Stromal cell of bone marrow (primary cell): ENCODE measurements at places on chromosomes 6 and 20.

DNA sequence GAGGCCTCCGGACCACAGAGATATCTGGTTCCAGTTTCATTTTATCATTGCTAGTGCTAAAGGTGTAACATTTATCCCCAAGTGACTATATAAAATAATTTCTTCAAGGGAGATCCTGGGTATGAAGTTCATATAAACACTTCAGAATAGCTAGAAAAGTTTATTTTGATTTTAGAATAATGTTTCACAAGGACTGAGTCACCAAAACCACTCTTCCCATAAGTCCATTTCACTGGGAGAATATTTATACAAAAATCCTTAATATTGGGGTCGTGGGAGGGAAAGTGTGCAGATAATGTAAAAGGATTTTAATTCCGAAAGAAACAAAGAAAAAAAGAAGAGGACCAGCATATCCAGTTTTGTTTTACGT is 128.1 kb downstream of the ISM1 start:
- no peak for DNase-seq

DNA sequence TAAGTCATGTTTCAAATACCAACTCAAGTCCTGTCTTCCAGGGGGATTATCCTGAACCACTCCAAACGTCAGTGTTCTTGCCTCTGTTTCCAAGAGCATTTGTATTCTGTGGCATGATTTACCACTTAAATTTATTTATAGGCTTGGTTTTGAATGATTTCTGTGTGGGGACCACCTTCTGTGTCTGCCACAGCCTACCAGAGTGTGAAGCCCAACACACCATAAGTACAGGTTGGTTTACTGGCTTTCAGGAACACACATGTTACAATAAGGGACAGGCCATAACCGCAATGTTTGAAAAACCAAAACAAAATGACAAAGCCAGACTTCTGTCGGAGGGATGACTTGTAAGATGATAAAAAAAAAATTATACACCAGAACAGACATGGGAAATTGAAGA is 56.5 kb upstream of the MAP3K7 start:
- DNase-seq: no peak

DNA sequence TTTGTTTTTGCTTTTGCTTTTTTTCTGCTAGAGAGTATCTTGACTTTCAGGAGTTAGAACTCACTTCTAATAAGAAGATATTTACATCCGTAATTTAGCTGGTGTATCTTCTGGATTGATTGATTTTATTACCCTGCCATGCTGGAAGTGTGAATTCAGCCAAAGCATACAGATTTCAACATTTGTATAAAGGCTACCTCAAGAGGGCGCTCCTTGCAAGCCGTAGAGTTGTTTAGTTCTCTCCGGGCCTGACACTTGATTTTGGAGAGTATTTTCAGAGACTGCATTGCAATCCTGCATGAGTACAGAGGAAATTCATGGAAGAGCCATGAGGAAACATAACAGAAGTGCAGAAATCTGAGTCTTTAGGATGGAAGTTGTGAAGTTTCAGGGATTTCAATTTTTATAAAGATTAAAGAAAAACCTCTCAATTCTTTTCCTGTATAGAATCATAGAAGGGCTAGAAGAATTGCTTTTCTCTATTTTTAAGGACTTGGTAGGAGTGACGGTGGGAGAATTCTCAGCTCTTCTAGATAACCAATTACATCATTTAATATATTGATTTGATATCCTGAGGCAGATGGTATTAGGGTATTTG is 66.7 kb upstream of the TIAM2 start:
- peak; percentile 58 for DNase-seq

DNA sequence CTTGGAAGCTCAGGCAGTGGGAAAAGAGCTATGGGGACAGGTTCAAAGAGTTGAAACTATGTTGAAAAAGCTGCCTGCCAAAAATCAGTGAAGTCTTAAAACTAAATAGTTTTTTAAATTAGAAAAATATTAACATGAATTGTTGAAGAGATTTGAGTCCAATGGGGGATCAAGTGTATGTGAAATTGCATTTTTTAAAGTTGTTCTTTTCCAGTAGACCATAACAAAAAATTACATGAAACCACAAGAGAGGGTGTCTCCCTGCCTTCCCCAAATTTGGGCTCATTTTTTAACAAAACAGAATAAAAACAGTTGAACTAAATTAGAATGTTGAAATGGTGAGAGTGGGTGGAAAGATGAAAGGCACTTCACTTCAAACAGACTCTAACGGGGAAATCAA is 31.5 kb upstream of the COL10A1 start:
- no peak for DNase-seq

DNA sequence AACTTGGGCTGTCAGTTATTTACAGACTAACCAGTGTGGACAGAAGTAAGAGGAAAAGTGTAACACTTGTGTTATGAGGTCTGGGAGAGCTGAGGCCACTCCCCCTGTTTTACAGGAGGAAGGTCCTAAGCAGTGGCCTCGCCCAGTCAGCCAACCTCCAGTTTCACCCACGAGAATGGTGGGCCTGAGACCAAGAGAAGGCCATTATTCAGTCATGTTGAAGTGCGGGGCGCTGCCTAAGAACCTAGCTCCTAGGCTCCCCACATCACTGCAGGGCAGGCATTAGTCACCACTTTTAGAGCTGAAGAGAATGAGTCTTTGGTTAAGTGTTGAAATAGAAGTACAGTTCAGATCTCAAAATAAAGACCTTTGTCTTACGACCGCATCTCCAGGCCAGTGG is 27.9 kb downstream of the CDYL start:
- peak; percentile 30 for DNase-seq

DNA sequence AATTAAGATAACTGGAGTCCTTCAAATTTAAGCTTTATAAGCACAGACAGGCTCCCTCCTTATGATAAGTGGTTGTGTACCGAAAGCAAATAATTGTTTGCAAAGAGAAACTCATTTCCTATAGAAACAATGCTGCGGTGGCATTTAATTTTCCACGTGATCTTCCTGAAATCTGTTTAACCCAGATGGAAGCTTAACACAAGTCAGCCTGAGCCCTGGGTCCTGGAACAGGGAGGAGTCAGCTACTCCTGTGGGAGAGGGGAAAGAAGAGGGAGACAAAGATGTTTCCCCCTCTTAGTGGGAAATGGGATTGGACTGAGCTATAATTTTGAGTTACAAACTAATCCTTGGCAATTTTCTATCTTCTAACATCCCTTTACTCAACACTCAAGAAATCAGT is 136.5 kb downstream of the ELOVL4 start:
- no peak for DNase-seq

DNA sequence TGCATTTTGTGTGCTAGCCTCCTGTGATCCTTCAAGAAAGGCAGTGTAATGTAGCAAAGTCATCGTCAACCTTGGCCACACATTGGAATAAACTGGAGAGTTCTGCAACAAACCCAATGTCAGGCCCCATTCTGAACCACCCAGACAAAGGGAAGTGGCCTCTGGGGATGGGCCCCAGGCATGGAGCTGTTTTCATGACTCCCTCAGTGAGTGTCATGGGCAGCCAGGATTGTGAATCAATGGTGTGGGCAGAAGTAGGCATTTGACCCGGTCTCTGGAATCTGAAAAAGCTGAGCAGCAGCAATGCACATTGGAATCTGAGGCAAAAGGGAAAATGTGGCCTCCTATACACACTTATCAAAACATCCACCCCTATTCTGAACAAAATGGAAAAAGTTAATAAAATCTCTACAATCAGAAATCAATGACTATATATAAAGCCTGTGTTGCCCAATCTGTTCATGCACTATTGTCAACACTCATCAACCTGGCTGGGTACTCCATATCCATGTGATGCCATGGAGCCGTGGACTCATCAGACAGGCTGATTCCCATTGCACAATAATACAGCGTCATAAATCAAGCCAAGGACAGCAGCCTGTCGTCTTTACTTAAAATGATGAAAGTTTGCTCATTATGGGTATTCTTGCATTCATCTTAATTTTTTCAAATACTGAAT is 134.9 kb upstream of the STMND1 start:
- no peak for DNase-seq

DNA sequence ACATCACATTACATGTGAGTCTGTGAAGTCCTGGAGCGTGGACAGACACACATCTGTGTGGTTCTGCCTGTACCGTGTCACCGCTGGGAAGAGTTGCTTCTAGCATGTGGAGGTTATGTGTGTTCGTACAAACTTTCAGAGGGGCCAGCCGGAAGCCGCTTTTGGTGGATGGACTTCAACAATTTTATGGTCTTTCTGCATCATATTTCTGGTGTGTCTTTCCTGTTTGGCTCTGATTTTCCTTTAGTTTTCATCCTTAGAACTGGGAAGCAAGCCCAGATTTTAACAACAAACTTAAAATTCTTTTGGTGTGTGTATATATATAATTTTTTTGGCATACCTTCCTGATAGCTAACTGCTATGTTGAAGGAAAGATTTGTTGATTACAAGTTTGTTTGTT is 71.2 kb downstream of the TIAM2 start:
- DNase-seq: peak; percentile 36

DNA sequence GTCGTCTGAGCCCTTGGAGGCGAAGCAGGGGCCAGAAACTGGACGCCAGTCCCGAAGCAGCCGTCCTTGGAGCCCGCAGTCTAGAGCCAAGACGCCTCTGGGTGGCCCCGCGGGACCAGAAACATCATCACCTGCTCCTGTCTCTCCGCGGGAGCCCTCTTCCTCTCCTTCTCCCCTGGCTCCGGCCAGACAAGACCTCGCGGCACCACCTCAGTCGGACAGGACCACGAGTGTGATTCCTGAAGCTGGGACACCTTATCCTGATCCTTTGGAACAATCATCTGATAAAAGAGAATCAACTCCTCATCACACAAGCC is 416 bp downstream of the RSPH4A start:
- no peak for DNase-seq

GRCh38 chr6:7899889-7900213 is 10.7 kb downstream of the TXNDC5 start:
- no peak for DNase-seq

GRCh38 chr6:32146287-32146686 is 5.5 kb downstream of the PRRT1 start:
- DNase-seq: no peak

DNA sequence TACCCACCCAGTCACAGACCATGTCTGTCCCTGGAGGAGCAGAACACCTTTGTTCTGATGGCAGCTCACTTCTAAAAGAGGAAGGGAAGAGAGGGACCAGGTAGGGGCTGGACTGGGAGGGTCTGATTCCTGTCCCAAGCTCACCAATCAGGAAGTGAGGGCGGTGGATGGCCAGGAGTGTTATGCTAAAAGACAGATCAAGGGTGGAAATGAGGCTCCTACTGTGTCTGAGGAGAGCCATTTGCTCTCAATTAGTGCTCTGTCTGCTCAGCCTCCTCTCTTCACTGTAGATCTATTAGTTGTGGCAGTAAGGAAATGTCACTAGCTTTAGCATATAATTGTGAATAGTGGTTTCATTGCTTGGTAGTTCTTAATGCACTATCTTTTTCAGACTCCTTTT is 72.5 kb downstream of the ARMC2 start:
- DNase-seq: no peak
